Right forelimb (tissue), 1 donor: ENCODE measurements at places on chromosomes 6 and 20.
A peak's percentile ranks its signal among the peaks of the same experiment; 100 is the strongest.

DNA sequence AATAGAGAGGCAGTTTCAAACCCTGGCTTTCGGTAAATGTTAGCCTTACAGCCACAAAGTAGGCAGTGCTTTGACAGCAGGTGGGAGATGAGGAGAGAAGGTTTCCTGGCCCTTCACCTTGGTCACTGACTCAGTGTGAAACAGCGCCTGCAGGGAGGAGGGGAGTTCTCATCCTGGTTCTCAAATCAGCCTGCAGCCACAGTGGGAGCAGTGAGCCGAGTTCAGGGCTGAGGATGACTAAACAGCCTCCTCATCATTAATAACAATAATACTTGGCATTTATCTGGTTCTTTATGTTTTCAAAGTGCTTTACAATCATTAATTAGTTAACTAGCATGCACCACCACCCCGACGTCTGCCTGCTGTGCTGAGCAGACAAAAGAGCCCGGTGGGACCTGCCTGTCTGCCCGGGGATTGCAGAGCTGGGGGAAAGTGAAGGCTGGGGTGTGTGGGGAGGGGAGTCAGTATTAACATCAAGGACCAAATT is 59.6 kb downstream of the PRDM1 start:
- DNase-seq: no peak

DNA sequence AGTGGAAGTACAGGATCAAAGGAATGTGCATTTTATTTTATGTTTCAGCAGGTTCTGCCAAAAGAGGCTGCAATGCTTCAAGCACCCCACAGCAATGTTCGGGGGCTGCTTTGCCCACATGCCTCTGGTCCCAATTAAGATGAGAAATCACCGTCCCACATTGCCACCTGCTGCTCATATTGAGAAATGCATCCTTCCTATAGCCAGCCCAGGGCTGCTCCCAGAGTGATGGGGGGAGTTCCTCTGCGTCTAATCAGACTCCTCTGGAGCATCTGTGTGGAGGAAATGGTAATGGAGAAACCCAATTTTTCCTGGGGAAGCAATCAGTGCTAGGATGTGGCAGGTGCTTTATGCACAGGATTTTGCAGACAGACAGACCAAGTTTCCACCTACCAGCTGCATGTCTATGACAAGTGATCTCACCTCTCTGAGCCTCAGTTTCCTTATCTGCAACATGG is 33.7 kb downstream of the PTGIS start:
- DNase-seq: peak; percentile 72

DNA sequence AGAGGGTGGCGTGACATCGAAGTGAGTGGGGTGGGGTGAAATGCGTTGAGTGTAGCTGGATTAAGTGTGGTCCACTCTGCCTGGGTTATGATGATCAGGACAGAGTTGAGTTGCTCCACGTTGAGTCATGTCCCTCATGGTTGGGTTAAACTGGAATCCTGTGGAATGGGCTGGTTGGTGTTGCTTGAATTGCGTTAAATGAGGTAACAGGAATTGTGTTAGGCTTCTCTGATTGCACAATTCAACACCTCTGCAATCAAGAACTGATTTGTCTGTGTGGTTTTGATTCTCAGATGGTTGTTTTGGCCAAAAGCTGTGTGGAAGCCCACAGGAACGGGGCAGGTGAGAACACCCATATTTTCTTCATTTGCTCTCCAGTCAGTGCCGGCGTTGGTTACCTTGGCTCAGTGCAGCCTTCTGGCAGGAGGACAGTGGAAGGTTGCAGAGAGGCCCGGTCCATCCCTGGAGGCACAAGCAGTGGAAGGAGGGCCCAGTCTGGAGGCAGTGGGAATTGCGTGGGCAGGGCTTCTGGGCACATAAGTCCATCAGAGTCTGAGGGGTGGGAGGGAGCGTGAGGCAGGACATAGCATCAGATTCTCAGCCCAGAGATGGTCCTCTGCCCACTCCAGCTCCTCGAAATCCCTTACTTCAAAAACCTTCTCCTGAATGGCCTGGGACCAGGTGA is 11.6 kb downstream of the NOTCH4 start:
- peak; percentile 2 for DNase-seq

- no peak for DNase-seq
These were observed 141.1 kb downstream of the SYNDIG1 start for GRCh38 chr20:24610341-24611115.

- no peak for DNase-seq
These were observed 5.7 kb downstream of the CDC25B start for GRCh38 chr20:3801846-3802245.

GRCh38 chr6:168415993-168416530 is 24.9 kb upstream of the SMOC2 start:
- no peak for DNase-seq

DNA sequence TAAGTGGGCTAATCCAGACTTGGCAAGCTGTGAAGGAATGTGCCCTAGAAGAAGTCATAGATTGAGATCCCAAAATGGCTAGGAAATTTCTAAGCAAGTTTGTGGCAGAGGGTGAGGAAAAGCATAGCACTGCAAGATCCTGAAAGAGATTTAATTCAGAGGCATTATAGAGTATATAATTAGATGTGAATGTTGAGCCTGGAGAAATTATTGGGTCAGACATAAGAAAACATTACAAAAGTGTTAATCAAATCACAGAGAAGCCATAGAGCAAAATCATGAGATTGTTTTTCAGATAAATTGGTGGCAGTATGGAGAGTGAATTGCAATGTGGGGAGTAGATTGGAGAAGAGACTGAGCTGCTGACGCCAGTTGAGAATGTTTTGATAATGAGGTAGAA is 90.0 kb downstream of the CD2AP start:
- DNase-seq: no peak

- no peak for DNase-seq
These were observed 82.6 kb downstream of the EPB41L2 start for GRCh38 chr6:130980310-130981032.
